ENCODE measurements at places on chromosomes 2 and 18. TPM values are rescaled to one million over a fixed set of nuclear protein-coding genes. Genes with fewer than 3 reads are reported as not detected.

The PDE1A gene
- 13.9 TPM for total RNA-seq

The ARHGAP25 gene
- total RNA-seq, result 7.8 TPM

The DAW1 gene
- 0.56 TPM for total RNA-seq

The CCDC74A gene
- total RNA-seq, result 1.0 TPM

The NOSTRIN gene
- total RNA-seq, result 21.2 TPM

The LRP2 gene
- total RNA-seq, result 0.33 TPM

The CXCR4 gene
- total RNA-seq, result 3.5 TPM

The ANKRD44 gene
- total RNA-seq, result 14.7 TPM

The GAL3ST2 gene
- total RNA-seq, result not detected

The GPR75 gene
- total RNA-seq, result 2.2 TPM

The ALPI gene
- total RNA-seq, result not detected

The TUBB6 gene
- 69.0 TPM for total RNA-seq

The CCL20 gene
- not detected for total RNA-seq

The LCT gene
- total RNA-seq, result not detected

The POMC gene
- 5.0 TPM for total RNA-seq

The SNRPD1 gene
- 29.9 TPM for total RNA-seq

The IL1RL2 gene
- 0.32 TPM for total RNA-seq

The PIKFYVE gene
- total RNA-seq, result 17.2 TPM

The COL4A4 gene
- total RNA-seq, result 15.6 TPM

The CCDC178 gene
- 0.29 TPM for total RNA-seq

The NOL4 gene
- not detected for total RNA-seq

The OTX1 gene
- not detected for total RNA-seq

The C1QL2 gene
- not detected for total RNA-seq

The COLEC11 gene
- total RNA-seq, result 12.5 TPM

The TXNDC2 gene
- not detected for total RNA-seq

The GRB14 gene
- 19.5 TPM for total RNA-seq

The C2orf81 gene
- total RNA-seq, result 1.6 TPM

The UGT1A4 gene
- not detected for total RNA-seq

The PDE11A gene
- total RNA-seq, result 0.63 TPM

The ADCYAP1 gene
- not detected for total RNA-seq

The CTDSP1 gene
- total RNA-seq, result 99.9 TPM

The KHK gene
- 3.0 TPM for total RNA-seq

The AGFG1 gene
- 41.2 TPM for total RNA-seq

The FAM110C gene
- 7.3 TPM for total RNA-seq

The DYSF gene
- total RNA-seq, result 42.0 TPM

The VAMP8 gene
- total RNA-seq, result 38.3 TPM

The KCNG3 gene
- not detected for total RNA-seq

The KCNF1 gene
- total RNA-seq, result 0.51 TPM

The TMEM163 gene
- 4.1 TPM for total RNA-seq

The GKN1 gene
- total RNA-seq, result not detected

The ATOH8 gene
- 52.6 TPM for total RNA-seq

The STARD6 gene
- not detected for total RNA-seq

The CLEC4F gene
- 0.40 TPM for total RNA-seq
